ENCODE measurements at places on chromosomes 3 and 15. TPM values are rescaled to one million over a fixed set of nuclear protein-coding genes. Genes with fewer than 3 reads are reported as not detected.
A peak's percentile ranks its signal among the peaks of the same experiment; 100 is the strongest.

LRRC2 gene
- not detected for polyA plus RNA-seq

MUSTN1 gene
- polyA plus RNA-seq = not detected

EIF4E3 gene
- polyA plus RNA-seq = 111 TPM

TMOD2 gene
- polyA plus RNA-seq = 3.9 TPM

CCR1 gene
- polyA plus RNA-seq = 304 TPM

TSEN2 gene
- polyA plus RNA-seq = 3.9 TPM

TRH gene
- polyA plus RNA-seq = 0.91 TPM

ZSCAN29 gene
- 4.7 TPM for polyA plus RNA-seq

CHRM5 gene
- polyA plus RNA-seq = not detected

ZNF592 gene
- 43.6 TPM for polyA plus RNA-seq

- DNase-seq = peak; percentile 10
These were observed 60.2 kb downstream of the MAP3K13 start for GRCh38 chr3:185423178-185423577.

DNA sequence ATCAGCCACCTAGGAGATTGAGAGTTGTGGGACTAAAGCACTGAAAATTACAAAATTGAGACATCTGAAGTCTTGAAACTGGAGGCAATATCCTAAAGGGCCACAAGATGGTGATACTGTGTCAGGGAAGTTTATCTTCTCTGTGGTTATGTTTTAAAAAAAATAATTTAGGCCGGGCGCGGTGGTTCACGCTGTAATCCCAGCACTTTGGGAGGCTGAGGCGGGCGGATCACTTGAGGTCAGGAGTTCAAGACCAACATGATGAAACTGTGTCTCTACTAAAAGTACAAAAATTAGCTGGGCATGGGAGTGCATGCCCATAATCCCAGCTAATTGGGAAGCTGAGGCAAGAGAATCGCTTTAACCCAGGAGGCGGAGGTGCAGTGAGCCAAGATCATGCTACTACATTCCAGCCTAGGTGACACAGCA lies 17.9 kb upstream of the NIT2 start:
- DNase-seq = peak; percentile 18

DNA sequence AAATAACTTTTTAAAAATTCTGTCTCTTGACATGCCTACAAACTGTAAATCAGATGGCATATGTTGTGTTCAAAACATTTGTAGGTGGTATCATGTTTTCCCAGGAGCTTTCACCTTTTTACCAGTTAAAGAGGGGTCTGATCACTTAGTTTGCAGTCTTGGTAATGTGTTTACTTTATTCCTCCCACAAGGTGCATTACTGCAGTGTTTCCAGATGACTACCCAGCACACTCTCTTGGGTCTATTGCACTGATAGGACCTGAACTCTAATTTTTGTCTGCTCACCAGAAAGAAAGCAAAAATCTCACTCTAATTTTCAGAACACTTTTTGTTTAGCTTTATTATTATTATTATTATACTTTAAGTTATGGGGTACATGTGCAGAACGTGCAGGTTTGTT lies 734.1 kb downstream of the GBE1 start:
- DNase-seq = no peak

GRCh38 chr3:36429986-36430485 lies 49.7 kb downstream of the STAC start:
- DNase-seq = no peak

GRCh38 chr15:48653913-48654670 lies 8.6 kb upstream of the FBN1 start:
- no peak for DNase-seq

DNA sequence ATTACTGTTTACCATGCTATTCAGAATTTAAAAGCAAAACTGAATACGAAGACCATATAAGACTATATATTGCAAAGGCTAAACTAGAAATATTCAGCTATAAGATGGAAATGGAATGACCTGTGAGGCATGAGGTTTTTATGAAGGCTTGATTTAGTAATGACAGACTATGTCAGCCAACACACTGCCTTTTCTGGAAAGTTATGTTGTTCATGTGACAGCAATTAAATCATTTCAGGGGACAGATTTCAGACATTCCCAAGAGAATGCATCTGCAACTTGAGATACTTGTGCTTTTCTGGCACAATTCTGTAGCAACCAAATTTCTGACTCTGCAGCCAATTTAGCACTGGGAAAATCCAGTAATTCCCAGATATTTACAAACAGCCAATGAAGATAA lies 8.6 kb upstream of the GATM start:
- no peak for DNase-seq

DNA sequence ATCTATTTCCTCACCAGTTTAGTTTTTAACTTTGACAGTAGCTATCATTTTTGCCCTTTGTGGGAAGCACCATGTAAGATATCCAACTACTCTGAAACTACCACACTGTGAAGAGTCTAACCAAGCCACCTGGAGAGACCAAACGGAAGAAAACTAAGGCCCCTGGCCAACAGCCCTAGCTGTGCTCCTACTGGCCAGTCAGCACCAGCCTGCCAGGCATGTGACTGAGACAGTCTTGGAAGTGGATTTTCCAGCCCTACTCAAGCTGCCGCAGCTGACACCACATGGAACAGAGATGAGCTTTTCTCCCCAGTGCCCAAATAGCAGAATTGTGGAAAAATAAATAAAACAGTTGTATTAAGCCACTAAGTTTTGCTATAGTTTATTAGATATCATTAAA lies 2.9 kb upstream of the TBC1D5 start:
- DNase-seq = no peak

DNA sequence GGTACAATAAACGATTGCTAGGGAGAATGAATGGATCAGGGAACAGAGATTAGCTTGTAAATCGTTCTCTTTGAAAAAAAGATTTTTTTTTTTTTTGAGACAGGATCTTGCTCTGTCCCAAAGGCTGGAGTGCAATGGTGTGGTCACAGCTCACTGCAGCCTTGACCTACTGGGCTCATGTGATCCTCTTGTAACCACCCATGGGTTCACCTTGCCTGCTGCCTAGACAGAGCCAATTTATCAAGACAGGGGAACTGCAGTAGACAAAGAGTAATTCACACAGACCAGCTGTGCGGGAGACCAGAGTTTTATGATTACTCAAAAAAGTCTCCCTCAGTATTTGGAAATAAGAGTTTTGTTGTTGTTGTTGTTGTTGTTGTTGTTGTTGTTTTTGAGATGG lies 39.6 kb downstream of the METTL6 start:
- no peak for DNase-seq

GRCh38 chr15:100032358-100033085 lies 299.3 kb upstream of the LYSMD4 start:
- DNase-seq = no peak

- DNase-seq = no peak
These were observed 2.5 kb upstream of the KIF7 start for GRCh38 chr15:89657686-89658200.

DNA sequence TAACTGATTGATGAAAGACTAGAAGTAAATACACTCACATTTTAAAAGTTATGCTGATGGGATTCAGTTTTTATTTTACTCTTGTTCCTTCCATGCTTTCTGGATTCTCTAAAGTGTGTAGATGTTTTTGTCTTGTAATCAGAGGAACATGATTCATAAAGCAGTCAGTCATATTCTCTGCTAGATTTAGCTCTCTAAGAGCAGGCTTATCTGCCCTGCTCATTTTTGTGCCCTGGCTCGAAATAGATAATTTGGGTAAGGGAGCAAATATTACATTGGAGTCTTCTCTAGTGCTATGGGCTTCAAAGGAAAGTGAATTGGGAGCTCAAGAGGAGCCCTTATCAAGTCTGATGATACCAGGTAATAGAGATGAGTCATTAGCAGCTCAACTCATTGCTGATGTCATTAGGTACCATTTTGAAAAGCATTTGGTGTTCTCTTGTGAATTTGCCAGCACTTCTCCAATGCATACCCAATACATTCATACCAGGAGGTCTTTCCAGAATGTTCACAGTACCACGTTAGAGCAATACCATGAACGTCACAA lies 27.7 kb downstream of the SACM1L start:
- DNase-seq = no peak

DNA sequence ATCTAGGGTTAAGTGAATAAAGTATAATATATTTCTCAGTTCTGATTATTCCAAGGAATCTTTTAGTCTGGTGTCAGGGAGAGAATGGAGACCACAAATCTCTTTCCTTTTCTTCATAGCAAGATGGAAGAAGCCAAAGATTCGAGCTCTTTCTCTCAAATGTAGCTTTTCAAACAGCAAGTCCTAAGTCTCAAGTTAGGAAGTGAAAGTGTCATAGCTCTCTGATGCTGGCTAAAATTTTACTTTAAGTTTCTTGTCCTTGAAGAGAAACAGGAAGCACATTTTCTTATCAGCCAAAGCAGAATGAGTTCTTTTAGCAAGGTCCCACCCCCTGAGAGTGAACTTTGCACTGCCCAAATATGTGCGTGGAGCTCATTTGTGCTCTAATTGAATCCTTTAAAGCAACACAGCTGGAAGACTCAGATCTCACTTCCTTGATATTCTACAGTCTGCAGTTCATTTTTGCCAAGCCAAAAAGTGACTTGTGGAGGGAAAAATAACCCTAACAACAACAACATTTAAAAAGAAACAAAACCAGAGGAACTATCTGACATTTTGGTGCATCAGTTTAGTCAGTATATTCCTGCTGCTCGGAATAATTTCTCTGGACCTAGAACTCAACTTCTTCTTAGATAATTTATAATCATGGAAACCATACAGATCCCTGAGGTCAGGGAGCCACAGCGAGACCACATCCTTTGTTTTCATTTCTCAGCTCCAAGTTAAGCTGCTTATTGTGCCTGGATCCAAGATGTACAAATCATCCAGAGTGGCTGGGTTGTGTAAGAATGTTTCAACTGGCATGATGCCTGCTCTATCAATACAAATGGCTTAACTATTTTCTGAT lies 238.7 kb upstream of the P2RY1 start:
- DNase-seq = peak; percentile 12

DNA sequence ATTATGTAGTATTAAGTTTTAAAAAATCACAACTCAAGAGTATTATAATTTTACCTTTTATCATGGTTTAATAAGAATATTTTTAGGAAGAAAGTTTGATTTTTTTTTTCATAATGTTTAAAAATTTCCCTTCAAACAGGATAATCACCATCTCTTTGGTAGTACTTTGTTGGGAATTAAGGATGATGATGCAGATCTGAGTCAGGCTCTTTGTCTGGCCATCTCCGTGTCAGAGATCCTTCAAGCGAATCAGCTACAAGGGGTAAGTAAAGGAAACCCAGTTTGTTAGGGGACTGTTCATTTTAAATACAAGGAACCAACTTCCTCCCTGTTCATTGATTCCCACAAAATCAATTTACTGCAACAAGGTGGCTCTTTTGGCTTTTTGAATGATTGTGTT lies 36.8 kb upstream of the NIT2 start:
- DNase-seq = no peak

DNA sequence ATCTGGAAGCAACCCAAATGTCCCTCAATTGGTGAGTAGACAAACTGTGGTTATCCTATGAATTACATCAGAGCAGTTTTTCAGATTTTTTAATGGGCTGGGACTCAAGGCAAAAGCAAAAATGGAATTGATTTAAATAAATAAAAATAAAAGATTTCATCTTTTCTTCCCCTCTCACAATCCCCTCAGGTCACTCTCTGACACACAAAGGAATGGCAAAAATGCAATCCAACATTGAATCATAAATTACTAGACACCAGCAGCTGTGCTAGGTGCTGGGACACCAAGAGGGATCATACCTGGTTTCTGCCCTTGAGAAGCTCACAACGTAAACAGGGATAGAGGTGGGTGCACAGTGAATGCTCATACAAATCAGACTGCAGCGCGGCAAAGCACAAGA lies 58.8 kb downstream of the CPN2 start:
- no peak for DNase-seq

DNA sequence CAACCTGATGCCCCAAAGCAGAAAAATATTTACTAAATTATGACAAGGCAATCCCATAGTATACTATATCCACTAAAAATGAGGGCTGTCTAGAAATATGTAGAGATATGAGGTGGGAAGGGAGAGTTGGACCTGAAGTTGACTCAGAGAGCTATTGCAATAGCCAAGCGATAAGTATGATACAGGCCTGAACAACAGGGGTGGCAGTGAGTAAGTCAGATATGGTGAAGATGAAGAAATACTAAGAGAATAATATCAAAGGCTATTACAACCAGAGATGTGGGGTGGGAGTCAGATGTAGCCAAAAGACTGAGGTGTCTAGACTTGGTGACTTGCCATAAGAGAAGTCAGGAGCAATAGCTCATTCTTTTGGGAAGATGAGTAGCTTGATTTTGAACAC lies 9.2 kb downstream of the HSPBAP1 start:
- DNase-seq = no peak

GRCh38 chr3:78507196-78507984 lies 1260.4 kb downstream of the ROBO1 start:
- no peak for DNase-seq

All from CD14-positive monocyte (primary cell).